ENCODE measurements at places on chromosomes 1 and 21. TPM values are rescaled to one million over a fixed set of nuclear protein-coding genes. Genes with fewer than 3 reads are reported as not detected.

DNA sequence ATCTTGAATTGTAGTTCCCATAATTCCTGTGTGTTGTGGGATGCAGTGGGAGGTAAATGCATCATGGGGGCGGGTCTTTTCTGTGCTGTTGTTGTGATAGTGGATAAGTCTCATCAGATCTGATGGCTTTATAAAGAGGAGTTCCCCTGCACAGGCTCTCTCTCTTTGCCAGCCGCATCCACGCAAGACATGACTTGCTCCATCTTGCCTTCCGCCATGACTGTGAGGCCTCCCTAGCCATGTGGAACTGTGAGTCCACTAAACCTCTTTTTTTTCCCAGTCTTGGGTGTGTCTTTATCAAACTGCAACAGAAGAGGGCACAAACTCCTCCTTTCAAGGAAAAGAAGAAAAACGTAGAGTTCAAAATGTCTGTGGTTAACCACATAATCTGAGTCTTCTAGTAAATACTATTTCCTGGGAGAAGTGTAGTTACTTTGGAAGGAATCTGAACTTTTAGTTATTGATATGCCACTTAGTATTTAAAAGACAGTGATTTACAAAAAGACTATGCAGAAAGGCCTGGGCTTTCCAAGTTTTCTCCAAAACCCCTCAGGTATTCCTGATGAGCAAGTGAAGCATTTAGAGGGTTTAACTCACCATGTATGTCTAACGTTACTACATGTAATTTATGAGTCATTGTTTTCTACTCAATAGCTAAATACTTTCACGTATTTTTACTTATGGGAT lies 10.0 kb downstream of the ADAMTS1 start:
- no peak for DNase-seq

DNA sequence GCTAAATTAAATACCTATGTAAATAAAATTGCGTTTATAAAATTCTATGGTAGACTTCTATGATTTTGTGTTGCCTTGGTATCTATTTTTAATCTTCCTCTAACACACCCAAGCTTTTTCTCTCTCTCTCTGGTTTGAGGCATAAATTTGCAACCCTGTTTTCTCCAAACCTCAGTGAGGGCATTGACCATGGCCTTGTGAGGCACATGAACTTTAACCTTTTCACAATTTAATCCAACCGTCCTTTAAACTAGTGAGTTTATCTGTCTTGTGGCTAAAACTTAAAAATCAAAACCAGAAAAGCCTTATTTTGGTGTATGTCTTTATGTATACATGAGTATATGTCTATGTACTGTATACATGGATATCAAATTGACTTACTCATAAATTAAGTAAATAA lies 746.6 kb upstream of the B3GALT2 start:
- DNase-seq, result no peak

DNA sequence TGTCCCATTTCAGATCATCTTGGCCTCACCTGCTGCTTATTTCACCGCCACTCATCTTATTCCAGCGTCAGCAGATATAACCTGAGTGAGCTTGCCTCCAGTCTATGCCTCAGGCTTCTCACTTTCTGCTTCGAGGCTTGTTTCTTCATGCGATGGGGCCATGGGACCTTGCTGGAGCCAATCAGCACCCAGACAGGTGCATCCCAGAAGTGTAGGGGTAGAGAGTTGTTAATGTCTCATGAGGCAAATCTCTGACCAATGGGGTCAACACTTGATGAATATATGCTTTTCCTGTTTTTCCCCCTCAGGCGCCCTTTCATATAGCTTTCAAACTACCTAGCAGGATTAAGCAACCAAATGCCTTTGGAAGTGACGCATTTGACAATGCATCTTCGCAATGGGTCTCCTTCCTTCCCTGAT lies 935 bp upstream of the YIPF1 start:
- no peak for DNase-seq

GRCh38 chr1:156419854-156420204 lies 50.8 kb downstream of the RHBG start:
- no peak for DNase-seq

- DNase-seq, result no peak
Measured at GRCh38 chr1:27038020-27038419, 25.4 kb upstream of the TENT5B start.

Gene RGS8
- 5.5 TPM for total RNA-seq

Gene PKNOX1
- total RNA-seq, result 21.7 TPM

Gene IFNLR1
- 1.5 TPM for total RNA-seq

Gene HMGB4
- total RNA-seq, result not detected
